K562 (cell line): ENCODE measurements at places on chromosomes 2 and 18. TPM values are rescaled to one million over a fixed set of nuclear protein-coding genes. Genes with fewer than 3 reads are reported as not detected.

GRCh38 chr2:98514879-98515249, 70.2 kb downstream of the INPP4A start:
- DNase-seq: no peak

GRCh38 chr2:207253666-207254345, 88.1 kb upstream of the KLF7 start:
- DNase-seq: no peak

DNA sequence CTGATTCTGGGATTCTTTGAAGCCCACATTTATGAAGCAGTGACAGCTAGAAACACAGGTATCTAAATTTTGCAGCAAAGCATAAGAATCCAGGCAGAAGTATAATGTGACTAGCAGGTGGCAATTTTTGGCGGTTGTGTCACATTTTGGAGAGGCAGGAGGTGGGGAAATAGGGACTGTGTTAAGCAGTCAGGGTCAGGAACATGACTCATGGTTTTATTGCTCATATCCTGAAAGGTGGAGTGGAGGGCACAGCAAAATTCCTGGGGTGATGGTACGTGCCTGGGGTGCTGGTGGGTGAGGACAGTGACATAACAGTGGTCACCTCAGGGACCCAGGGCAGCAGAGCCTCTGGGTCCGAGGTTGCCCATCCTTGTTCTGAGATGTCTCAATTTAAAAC, 63.5 kb upstream of the TTN start:
- DNase-seq: no peak

Gene FER1L5
- polyA plus RNA-seq: not detected in 2 replicates

GRCh38 chr2:233234264-233234663, 17.2 kb upstream of the ATG16L1 start:
- no peak for DNase-seq

- DNase-seq: no peak
Observed at GRCh38 chr2:195658541-195658890, 1.5 kb downstream of the SLC39A10 start.

Gene ARMC9
- polyA plus RNA-seq: 1.2 and 1.5 TPM in 2 replicates

Gene GREB1
- polyA plus RNA-seq: 0.58 and 0.86 TPM in 2 replicates

DNA sequence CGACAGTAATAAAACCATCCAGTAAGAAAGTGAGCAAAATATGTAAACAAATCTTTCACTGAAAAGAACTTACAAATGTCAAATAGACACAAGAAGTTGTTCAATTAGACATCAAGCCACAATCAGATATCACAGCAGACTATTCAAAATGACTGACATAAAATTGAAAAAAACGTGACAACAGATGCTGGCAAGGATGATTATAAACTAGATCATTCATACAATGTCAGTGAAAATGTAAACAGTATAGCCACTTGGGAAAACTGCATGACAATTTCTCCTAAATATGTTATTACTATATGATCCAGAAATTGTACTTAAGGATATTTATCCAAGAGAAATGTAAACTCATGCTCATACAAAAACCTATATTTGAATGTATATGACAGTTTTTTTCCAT, 609.4 kb upstream of the CNTNAP5 start:
- DNase-seq: no peak
